ENCODE measurements at places on chromosomes 6 and 20.

GRCh38 chr6:166565084-166565967 lies 21.2 kb downstream of the RAMACL start:
- no peak for DNase-seq

DNA sequence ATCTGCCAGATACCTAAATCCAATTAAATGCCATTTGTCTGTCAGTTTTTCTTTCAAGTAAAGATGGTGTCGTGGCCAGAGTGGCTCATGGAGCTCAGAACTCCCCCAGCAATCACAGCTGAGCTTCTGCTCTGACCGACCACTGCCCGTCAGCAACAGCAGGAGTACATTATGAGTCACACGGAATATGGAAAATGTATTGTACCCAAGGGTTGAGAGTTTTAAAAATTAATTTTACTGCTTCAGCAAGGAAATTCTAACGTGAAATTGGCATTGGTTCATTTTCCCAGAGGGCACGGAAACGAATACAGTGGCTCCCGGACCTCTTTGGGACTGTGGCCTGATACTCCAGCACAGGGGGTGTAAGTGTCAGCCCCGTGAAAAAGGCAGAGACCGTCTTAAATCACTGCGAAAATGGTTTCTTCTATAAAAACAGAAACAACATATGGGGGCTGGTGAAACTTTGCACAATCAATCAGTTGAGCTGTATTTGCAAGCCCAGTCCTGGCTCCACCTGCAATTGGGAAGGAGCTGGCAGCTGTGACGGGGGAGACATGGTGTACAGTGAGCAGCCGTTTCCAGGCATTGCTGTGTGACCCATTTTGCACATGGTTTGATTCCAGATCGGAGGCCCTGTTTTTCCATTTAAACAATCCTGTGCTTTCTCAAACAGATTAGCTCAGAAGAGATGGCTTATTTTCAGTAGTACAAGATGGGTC lies 12.8 kb downstream of the NPEPL1 start:
- DNase-seq, result no peak

DNA sequence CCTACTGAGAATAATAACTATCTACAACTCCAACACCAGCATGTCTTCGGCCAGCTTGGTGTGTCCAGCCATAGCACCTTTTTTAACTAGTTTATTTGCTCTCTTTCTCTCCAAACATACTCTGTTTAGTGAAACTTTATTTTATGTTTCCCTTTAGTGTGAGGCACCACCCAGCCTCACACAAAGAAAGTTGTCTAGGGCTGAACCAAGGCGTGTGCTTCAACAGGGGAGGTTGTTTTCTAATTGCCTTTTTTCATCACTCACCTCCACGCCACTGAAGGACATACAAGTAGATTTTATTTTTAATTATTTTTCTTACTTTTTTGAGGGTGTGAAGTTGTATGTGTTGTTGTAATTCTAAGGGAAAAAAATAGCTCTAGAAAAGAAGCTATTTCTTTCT lies 125.6 kb upstream of the MARCKS start:
- DNase-seq, result no peak

DNA sequence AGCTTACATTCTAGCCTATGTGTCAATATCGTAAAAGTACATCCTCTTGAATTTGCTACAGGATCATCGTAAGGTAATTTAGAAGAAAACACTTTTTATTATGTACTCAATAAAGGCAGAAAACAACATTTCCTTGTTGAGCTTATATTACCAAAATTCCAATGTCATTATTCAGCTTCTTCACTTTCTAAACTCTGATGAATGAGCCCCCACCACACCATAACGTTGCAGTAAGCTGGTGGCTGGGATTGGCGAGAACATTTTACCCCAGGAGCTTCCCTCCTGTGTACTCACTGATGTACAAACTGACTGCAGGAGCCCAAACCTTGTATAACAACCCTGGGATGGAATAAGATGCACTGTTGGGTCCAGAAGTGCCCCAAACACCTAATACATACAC lies 238.1 kb upstream of the MARCKS start:
- no peak for DNase-seq

DNA sequence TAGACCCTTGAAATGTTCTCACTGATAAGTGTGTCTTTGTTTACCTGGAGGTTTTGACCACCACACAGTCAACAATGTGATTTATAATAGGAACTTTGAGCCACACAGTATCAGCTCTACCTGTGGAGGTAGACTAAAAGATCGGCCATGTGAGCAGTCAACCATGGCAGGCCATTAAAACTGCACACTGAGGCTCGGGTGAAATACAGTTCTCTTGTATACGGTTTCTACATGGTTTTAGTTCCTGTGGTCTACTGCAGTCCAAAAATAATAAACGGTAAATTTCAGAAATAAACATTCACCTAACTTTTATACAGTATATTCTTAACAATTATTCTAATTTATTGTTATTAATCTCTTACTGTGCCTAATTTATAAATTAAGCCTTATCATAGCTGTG lies 47.2 kb downstream of the TRIM38 start:
- DNase-seq, result no peak

DNA sequence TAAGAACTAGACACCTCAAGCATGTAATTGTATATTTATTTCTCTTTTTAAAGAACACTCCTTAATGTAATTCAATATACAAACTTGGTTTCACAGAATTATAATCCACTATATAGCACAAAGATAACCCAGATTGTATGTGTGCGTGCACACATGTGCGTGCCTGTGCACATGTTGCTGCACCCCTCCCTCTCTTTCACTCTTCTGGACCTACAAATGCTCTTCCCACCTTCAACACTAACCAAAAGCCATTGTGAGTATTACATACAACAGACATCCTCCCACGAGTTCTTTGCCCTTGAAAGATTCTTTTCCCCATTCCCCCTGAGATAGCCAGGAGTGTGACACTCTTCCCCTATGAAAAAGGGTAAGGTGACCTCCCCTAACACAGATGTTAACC lies 193.5 kb downstream of the HIVEP2 start:
- no peak for DNase-seq

GRCh38 chr6:2266841-2267240 lies 21.4 kb upstream of the GMDS start:
- DNase-seq, result no peak

DNA sequence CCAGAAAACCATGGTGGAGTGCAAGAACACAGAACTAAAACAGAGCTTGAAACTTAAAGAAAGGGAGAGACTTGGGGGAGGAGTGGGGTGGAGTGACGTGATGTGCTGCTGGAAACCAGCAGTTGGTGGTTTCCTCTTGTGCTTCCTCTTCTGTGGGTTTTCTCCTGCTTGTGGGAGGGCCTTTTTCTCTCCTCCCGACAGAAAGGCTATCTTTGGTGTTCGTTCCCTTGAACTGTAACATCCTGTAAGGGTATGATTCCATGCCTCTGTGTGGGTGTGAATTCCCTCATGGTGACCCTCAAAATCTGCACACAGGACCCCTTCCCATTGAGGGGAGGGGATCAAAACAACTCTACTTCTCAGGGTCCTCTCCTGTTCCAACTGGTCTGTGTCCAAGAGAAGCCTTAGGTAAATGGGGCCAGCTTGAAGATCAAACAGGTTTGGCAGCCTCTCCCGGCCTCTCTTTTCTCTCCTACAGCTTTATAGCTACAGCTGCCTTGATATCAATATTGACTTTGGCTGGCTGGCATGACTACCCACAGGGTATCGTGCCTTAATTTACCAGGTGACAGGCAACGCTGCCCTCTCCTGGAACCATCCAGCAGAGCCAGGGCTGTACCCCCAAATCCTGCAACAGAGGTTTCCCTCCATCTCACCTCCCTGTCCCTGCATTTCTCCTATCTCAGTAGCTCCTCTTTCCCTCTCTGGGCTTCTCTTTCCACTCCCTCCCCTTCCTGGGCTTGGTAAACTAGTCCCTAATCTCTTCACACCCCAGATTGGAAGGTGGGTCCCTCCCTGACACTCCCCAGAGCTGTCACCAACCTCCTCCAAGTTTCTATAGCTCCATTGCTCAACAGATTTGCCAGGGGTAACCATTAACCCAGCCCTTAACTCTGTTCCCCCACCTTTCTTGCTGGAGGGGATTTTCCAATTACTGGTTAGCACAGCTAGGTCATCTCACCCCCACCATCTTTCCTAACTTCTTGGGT lies 1.5 kb upstream of the MSH5 start:
- DNase-seq, result peak; percentile 86

DNA sequence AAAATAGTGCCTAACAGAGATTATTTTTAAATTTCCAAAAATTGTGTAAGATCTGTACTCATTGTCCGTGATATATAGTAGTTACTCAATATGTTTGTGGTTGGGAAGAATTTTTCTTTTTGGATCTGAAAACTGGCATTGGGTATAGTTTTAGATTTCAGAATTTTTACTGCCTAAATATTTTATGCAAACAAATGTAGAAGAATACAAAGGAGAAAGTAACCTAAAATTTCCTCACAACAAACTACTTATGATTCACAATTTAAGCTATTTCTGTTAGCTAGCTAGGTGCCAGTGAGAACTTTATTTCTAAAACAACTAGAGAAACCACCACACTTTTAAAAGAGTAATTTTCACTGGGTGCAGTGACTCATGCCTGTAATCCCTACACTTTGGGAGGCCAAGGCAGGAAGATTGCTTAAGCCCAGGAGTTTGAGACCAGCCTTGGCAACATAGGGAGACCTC lies 38.8 kb downstream of the SESN1 start:
- no peak for DNase-seq

DNA sequence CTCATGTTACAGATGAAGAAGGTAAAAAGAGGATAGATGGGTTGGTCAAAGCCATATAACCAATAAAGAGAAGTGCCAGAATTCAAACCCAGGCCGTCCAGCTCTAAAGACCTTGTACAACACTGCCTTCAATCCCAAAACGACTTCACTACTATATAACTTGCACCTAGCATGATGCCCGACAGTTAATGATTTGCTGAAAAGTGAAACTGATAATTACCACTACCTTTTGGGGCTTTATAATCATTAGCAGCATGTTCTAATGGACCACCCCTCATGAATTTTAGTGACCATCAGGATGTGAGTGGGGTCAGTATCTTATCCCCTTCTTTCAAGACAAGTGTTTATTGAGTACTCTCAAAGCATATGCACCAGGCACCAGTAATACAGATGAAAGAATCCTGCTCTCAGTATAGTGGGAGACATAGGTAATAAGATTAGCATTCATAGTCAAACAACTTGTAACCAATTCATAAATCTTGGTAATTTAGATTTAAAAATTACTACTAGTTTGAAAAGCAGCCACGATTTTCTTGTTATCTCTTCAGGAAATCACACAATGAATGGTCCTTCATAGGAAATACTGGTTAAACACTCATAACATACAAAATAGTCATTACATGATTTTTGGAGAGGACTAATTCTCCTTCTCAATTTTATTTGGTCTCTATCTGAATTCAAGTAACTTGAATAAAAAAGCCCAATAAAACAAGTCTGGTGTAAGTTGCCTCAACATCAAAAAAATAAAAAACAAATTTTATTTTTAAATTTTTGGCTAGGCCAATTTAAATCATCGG lies 98.0 kb downstream of the EPB41L2 start:
- no peak for DNase-seq

GRCh38 chr20:34040300-34040995 lies 46.7 kb downstream of the RALY start:
- DNase-seq, result no peak

GRCh38 chr6:109762166-109762565 lies 71.1 kb downstream of the FIG4 start:
- no peak for DNase-seq

GRCh38 chr6:61675734-61676133 lies 610.3 kb downstream of the KHDRBS2 start:
- DNase-seq, result no peak

DNA sequence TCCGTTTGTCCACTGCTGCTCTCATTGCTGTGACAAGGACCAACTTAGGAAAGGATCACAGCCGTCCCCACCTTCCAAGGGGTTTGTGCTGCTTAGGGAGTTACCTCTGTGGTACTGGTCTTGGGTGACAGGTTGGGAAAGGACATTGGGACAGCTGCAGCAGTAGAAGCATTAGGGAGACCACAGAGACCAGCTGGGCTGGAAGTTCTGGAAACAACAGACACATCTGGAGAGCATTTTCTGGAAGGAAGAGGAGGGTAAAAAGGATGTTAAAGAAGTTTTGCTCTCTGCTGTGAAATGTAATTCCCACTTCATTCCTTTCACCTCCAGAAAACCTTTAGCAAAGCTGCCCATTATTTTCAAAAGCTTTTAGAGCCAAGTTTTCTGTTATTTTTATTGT lies 304.2 kb downstream of the LRFN2 start:
- no peak for DNase-seq

DNA sequence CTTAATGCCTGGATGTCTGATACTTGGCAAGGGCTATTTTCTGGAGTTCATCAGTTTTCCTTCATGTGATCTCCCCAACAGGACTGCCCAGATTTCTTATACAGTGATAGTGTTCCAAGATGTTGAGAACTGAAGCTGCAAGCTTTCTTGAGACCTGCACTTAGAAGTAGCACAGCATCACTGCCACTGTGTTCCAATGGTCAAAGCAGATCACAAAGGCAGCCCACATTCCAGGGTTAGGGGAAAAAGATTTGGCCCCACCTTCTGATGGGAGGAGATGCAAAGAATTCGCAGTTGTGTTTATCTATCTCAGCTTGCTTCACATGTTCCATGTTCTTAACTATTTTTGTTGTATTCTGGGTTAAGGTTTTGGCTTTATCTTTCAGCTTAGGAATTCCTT lies 78.2 kb downstream of the GPX5 start:
- no peak for DNase-seq

DNA sequence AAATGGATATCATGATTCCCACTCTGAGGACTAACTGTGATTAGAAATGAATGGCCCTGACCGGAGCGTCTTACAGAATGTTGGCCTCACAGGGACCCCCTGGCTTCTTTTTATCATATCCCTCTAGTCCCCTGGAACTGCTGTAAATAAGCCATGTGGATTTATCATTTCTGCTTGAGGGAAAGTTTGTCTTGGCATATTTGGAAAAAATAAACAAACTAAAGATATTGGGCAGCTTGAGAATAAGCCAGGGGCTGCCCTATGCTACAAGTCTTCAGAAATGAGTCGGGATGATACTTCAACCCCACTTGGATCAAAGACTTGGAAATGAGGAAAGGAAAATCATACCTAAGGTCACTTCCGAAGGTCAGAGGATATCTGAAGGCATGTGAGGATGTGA lies 179.1 kb downstream of the THBS2 start:
- peak; percentile 14 for DNase-seq

GRCh38 chr20:23598481-23598880 lies 7.2 kb downstream of the CST9 start:
- no peak for DNase-seq

GRCh38 chr20:61605862-61606557 lies 353.9 kb downstream of the CDH4 start:
- DNase-seq, result no peak

GRCh38 chr20:57695012-57695411 lies 14.8 kb downstream of the PMEPA1 start:
- DNase-seq, result no peak

- no peak for DNase-seq
Measured at GRCh38 chr20:16758454-16759180, 10.5 kb downstream of the OTOR start.

- no peak for DNase-seq
Measured at GRCh38 chr6:39173270-39173669, 56.0 kb downstream of the KCNK5 start.

GRCh38 chr6:55034752-55035151 lies 139.6 kb upstream of the HCRTR2 start:
- no peak for DNase-seq

- DNase-seq, result no peak
Measured at GRCh38 chr6:158338311-158339112, 26.2 kb downstream of the TULP4 start.
